Urothelium cell line (cell line): ENCODE measurements at places on chromosomes 6 and 20.

- no peak for DNase-seq
Measured at GRCh38 chr20:48360342-48360975, 467.3 kb downstream of the PREX1 start.

DNA sequence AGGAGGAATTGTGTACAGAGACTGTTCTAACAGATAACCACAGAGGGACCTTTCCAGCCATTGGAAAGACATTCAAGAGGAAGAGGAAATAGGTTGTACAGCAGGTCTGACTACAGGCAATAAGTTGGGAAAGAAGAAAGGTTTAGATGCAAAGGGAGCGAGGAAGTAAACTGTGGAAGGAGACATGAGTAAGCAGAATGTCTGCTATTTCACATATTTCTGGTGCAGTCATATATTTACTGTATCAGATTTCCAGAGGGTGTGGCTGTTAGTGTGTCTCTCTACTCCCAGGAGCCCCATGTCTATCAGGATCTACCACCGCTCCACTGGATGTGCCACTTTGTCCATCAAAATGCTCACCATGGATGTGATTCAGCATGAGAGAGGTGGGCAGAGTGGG lies 25.9 kb downstream of the MRS2 start:
- DNase-seq, result no peak

DNA sequence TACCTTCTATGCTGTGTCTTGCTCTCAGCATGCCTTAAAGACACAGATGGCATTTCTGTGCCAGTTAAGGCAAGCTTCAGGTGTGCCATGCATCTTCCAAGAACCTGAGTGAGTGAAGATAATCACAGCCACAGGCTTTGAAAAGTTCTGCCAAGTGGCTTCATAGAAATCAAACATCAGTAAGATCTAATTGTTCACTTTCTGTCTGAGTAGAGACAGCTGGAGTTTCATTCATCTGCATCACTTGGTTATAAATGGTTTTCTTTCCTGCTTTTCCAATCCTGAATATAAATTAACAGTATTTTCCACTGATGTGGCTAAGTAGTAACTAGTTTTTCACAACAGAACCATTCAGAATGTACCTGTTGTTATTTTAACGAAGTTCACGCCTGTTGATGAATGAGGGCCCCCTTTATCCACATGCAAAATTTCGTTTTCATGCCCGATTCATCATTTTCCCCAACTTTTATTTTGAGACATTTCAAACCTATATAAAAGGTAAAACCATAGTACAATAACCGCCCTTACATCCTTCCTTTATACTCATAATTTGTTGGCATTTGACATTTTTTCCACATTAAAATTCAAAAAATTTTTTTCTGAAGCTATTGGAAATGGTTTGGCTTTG lies 38.6 kb upstream of the KCNG1 start:
- no peak for DNase-seq

- no peak for DNase-seq
Measured at GRCh38 chr20:39829256-39829655, 859.8 kb downstream of the MAFB start.

DNA sequence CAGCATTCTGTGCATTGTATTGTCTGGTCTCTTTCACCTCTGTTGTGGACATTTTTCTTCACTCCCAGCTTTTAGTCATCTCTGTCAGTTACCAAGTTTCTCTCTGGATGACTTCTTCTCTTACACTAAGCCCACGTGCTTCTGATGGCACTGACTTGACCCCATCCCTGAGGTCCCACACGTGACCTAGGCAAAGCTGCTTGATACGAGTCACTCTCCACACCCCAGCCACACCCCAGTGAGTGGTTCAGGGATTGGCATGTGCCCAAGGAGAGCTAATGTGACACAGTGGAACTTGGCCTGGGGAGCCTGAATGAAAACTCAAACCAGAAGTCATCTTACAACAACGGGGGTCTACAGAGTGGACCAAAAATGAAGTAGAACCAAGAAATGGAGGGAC lies 32.2 kb downstream of the HTR1E start:
- DNase-seq, result peak; percentile 6

DNA sequence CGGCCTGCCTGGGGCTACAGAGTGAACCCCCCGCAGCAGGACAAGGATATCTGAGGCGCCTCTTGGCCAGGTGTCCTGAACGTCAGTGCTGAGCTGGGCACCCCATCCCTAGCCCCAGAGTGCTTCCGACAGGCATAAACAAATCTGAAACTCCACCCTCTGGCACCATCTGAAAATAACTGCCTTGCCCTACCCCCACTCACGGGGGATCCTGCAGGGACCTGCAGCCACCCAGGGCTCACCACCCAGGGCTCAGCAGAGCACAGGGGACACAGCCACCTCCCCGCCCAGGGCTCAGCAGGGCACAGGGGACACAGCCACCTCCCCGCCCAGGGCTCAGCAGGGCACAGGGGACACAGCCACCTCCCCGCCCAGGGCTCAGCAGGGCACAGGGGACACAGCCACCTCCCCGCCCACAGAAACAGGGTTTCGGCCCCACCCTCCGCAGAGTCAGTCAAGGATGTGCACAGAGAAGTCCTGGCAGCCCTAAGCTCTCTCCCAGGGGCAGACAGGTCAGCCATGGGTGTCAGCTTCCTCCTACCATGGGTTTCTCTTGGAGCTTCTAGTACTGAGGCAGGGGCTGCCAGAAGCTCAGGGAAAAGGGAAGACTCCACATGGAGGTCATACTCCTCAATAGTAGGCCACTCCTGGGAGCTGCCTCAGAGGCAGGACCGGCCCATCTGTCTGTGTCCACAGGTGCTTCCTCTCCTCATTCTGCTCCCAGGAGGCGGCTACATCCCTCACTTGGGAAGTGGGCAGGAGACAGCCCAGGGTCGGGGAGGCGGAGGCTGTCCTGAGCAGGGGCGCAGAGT lies 4.6 kb downstream of the UCKL1 start:
- no peak for DNase-seq

DNA sequence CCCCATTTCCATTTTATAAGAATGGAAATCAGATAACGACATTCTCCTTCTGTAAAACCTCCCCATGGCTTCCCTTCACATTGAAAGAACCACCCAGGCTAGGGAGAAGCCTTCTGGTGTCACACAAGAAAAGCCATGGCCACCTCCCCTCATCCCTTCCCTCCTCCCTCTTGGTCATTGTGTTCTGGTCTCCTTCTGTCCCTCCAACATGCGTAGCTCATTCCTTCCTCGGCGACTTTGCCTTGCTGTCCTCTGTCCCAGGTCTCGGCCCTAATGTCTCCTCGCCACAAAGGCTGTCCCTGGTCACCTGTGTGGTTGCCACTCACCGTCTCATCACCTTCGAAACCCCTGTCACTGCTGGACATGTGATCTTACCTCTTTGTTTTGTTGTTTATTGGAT lies 193.9 kb downstream of the BCAS1 start:
- no peak for DNase-seq

- no peak for DNase-seq
Measured at GRCh38 chr6:45488889-45489288, 111.2 kb upstream of the SUPT3H start.

- no peak for DNase-seq
Measured at GRCh38 chr20:50092436-50092835, 20.5 kb downstream of the UBE2V1 start.

DNA sequence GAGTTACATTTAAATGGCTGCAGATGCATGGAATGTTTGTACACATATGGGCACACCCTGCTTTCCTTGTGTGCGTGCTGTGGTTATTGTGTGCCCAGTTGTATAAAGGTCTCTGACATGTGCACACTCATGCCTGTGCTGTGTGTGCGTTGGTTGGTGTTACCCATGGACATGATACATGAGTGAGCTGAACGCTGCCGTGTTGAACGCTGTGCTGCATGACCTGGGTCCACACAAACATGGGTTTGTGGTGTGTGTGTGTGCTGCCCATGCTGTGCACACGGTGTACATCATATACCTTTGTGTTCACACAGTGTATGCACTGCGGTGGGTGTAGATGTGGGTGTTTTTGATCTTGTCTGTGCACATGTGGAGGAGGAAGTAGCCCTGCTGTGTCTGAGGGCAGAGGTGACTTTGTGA lies 54.4 kb downstream of the TOX2 start:
- DNase-seq, result no peak

DNA sequence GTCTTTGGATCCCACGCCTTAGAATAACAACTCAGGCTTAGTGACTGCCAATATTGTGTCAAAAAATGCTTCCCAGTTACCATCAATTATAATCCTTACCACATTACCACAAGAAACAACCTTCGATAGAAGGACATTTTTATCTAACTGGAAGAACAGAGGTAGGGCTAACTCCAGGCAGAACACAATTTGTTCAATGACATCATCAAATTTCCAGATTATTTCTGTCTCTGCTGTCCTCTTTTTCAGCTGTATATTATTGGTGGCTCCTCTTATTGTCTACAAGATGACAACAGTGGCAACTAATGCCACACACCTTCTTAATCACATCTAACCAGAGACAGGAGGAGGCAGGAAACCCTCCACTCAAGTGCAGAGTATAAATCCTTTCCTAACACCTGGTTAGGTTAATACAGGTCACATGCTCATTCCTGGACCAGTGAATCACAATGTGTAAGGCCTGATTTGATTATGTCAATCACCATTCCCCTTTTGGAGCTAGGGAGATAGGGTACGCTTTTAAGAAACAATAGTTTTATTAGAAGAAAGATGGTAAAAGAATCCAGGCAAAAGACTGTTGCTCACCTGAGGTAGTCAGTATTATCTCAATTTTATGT lies 18.0 kb downstream of the KHDC1L start:
- no peak for DNase-seq

GRCh38 chr6:39824030-39824926 lies 32.1 kb downstream of the DAAM2 start:
- DNase-seq, result no peak

- DNase-seq, result no peak
Measured at GRCh38 chr6:44072452-44072958, 54.7 kb downstream of the MRPL14 start.

DNA sequence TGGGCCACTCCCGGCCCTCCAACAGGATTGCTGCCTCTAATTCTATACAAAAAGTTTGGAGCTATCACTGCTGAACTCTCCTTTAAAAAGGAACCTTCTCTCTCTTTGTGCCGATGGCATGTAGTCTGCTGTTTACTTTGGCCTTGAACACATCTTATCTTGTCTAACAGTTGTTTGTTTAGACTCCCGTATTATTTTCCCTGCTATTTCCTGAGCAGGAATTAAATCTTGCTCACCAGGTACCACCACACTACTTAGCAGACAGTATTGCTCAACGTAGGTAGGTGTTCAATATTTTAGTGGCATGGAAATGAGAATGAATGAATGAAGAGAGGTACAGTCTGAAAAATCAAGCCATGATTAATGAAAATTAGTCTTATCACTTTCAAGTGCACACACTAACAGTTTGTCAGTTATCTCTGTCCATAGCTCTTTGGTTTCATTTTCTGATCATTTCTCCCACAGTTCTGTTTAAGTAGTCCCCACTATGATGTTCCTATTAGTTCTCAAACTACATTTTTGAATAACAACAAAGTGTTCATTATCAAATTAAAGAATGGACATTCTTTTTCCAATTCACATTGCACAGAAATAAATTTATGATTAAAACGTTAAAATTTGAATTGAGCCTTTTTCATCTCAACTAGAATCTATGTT lies 6.8 kb upstream of the HEY2 start:
- no peak for DNase-seq

GRCh38 chr6:50990750-50991446 lies 172.2 kb downstream of the TFAP2B start:
- peak; percentile 18 for DNase-seq

DNA sequence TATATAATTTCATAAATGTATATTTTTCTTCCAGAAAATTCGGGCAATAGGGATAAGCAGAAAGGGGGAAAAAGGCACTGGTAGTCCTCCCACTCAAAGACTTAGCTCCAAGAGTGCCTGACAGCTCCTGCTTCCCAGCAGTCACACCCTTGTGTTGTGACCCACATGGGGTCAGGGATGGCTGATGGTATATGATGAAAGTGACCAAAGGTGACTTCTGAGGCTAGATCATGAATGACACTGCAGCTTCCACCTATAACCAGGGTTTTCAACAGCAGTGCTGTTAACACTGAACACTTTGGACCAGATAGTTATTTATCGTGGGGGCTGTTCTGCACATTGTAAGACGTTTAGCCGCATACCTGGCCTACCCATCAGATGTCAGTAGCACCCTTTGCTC lies 22.3 kb downstream of the FAM50B start:
- no peak for DNase-seq

GRCh38 chr6:112457886-112458285 lies 110.8 kb downstream of the RFPL4B start:
- no peak for DNase-seq

GRCh38 chr6:13425943-13426931 lies 61.2 kb downstream of the GFOD1 start:
- no peak for DNase-seq

GRCh38 chr6:94215552-94215951 lies 796.2 kb upstream of the EPHA7 start:
- DNase-seq, result no peak

DNA sequence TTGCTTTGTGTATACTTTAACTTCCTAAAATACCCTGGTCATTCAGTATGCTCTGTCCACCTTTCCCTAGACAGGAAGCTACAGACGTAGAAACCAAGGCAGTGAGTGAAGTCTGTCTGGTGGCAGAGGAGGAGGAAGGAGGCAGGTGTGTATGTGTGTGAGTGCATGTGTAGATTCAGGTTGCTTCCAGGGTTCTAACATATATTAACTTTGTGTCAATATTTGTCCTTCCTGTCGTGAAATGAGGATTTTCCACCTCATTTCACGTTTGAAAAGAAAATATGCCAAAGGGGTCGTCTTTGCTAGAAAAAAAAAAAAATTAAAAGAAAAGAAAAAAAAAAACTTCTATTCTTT lies 411.5 kb downstream of the PKHD1 start:
- no peak for DNase-seq

- DNase-seq, result no peak
Measured at GRCh38 chr6:121482751-121483150, 47.3 kb downstream of the GJA1 start.

DNA sequence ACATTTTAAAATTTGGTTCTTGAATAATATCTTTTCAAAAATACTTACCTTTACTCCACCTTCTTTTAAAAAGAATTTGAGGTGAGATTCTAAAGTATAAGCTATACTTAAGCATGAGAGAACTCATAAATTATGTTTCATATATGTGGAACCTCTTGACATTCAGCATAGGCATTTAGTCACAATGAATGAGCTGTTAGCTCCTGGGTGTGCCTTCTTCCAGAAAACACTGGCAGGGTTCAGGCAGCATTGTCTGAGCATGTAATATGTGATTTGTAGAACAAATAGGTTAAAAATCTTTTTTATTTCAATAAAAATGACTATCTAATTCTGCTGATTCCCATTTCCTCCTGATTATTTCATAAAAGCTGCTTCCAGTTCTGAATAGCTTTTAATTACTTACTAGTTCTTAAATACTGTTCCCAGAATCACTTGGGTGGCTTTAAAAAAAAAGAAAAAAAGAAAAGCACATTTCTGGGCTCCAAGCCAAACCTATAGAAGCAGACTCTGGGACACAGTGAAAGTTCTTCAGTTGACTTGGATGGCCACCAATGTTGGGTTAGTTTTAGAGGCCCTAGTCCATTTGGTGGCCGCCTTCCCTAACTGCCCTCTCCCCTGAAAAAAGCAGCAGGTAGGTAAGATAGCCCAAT lies 20.2 kb downstream of the RNF8 start:
- no peak for DNase-seq

- DNase-seq, result peak; percentile 36
Measured at GRCh38 chr6:141483598-141484061, 649.1 kb upstream of the GJE1 start.

- DNase-seq, result no peak
Measured at GRCh38 chr6:11392778-11393507, 144.6 kb upstream of the TMEM170B start.
